Choroid plexus epithelial cell (primary cell): ENCODE measurements at places on chromosomes 7 and 10.

DNA sequence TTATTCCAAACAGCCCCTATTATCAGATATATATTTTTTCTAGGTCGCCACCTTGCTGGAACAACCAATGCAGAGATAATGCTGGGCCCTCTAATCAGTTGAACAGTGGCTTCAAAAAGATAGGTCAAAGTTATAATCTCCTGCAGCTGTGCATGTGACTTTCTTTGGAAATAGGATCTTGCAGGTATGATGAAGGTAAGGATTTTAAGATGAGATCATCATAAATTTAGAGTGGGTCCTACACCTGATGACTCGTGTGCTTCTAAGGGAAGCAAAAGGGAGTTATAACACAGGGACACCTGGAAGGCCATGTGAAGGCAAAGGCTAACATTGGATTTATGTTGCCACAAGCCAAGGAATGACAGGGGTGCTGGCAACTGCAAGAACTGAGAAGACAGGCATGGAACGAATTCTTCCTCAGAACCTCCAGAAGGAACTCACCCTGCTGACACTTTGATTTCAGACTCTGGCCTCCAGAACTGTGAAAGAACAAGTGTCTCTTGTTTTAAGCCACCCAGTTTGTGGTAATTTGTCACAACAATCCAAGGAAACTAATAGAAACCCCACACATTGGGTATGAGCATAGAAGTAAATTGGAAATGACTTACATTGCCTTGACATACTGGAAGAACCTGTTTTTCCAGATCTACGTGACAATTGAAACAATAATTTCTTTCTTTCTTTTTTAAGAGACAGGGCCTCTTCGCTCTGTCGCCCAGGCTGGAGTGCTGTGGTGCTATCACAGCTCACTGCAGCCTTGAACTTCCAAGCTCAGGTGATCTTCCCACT is 34.4 kb downstream of the CCDC71L start:
- DNase-seq: no peak

DNA sequence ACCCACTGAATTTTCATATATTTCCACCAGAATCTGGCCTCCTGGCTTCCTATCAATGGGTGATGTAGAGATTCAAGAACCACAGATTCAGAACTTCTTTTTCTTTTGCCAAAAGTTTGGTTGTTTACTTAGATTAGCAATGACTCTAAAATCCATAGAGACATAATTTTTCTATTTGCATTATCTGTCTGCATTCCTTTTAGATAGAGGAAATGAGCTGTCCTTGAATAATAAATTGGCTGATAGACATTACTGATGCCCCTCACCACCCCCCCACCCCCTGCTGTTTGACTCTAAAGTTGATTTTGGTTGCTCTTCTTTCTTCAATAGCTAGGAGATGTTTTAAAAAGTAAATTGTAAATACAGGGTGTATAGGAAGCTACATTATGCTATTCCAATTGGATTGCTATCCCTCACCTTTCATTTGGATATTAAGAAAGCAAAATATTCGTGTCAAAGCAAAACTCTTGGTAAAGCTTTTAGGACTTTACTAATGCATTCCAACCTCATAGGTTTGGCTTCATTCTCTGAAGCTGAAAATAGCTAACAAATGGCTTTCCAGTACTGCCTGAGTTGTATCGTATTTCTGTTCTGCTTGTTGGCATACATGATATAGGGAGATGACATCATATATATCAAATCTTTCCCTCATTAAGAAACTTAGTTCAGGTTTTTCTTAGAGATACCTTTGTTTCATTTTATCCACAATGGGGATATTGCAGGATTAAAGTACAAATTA is 606.0 kb downstream of the ARL4A start:
- peak; percentile 20 for DNase-seq

DNA sequence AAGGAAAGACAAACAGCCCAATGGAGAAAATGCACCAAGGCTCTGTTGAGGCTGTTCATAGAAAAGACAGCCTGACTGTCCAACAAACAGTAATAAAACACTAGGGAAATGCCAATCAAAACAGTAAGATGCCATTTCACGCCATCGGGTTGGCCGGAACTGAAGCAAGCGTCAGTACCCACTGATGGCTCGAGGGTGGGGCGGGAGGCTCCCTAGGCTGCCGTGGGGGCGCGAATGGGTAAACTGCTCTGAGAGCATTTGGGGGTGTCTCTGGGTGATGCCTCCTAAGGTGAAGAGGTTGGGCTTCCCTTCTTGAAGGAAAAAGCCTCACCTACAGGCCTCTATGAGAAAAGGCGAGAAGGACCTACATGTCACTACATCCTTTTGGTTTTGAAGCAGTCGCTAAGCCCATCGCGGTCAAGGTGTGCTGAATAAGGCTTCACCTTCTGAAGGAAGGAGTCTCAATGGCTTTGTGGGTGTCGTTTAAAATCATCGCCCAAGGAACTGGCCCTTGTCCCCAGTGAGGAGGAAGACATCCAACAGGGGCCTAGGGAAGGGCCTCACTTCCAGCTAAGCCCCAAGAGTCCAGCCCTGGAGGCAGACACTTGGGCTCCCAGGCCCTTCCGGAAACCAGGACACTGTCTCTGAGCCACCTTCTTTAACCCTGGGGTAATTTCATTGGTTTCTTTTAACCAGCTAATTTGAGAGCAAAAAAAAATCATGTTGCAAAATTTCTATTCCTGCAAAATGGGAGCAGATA is 98.5 kb upstream of the PPP2R2D start:
- no peak for DNase-seq

GRCh38 chr10:48242171-48242904 is 32.2 kb downstream of the FRMPD2 start:
- no peak for DNase-seq

DNA sequence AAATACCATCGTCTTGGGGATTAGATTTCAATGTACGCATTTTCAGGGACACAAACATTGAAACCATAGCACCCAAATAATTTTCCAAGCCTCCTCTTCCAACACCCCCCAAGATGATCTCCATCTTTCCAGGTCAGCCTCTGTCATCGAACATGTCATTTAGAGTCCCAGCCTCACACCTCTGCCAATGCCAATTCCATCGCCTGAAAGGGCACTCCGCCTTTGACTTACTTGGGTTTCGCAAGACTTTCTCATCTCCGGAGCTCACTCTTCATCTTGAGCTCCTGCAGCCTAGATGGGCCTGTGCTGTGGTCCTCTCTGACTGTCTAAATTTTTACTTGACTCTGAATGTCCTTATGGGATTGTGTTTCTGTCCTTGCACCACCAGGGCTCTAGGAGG is 10.4 kb upstream of the FAM241B start:
- DNase-seq: no peak

GRCh38 chr7:111878785-111879184 is 316.5 kb upstream of the IMMP2L start:
- no peak for DNase-seq

- no peak for DNase-seq
Observed at GRCh38 chr10:6990891-6991290, 410.8 kb upstream of the PRKCQ start.

DNA sequence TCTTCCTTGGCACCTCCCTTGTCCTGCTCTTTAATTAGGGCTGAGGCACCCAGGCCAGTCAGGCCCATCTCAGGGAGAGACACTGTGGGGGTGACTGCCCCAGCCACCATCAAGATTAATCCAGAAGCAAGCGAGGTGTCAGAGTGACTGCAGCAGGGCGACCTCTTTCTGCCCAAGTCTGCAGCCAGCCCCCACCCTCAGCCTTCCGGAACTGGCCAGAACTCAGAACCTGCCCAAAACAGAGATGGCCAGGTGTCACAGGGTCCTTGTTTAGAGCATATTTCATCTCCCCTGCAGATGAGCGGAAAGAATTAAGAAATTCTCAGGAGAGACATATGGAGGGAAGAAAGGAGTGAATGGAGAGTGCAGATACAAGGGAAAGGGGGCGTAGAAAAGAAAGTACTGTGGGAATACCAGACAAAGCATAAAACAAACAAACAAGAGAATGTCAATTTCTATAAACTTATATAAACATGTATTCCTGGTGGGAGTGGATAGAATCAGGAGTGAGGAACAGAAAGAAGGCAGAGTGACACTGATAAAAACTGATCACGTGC is 188.8 kb upstream of the NRP1 start:
- DNase-seq: no peak

DNA sequence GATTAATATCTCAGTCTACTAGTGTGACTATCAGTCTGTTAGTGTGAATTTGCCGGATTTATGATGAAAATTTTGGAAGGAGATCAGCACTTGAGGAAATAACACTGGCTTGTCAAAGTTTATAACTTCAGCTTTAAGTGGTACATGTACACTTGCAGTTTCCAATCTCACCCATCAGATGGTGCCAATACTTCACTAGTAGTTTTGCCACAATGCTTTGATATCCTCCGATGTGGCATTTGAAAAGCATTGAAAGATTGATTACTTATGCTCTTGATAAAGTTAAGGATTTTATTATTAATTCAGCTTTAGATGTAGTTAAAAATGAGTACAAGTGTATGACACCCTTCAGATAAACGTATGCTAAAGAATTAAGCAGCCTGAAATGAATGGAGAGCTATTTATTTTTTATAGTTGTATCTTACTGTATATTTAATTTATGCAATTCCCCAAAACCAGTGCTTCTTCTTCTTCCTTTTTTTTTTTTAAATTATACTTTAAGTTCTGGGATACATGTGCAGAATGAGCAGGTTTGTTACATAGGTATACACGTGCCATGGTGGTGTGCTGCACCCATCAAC is 98.2 kb downstream of the ANLN start:
- DNase-seq: peak; percentile 85

DNA sequence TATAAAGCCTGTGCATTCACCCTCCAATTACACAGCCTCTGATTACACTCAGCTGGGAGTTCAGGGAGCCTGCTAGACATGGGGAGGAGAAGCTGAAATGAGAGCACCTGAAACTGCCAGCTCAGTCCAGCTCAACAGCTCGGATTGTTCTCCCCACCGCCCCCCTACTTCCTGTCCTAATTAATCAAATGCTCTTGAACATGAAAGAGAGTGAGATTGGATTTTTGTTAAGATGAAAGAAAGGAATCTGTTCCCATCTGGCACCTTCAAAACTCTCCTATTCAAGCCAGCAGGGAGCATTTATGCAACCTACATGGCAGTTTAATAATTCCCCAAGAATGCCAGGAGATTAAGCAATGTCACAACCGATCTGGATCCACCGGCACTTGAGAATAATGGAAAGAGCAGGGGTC is 98.0 kb downstream of the NPSR1 start:
- peak; percentile 2 for DNase-seq

DNA sequence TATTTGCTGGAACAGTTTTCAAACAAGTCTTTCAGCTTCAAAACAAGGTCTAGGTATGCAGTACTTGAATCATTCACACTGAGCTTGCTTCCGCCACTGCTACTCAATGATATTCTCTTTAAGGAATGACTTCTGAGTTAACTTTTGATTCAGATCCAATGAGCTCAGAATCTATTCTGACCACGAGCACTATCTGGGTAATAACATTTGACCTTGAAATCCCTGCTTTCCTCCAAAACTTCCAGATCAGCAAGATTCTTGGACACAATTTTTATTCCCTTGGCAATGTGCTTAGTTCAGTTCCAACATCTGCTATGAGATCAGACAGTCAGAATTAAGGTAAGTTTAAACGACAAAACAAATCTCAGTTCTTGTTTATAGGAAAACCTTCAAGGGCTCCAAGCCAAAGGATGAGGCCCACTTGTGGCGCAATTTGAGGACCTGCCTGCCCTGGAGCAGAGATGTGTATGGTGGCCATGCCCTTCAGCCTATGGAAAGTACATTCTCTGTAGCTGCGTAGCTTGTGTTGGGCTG is 87.2 kb downstream of the RNF216 start:
- DNase-seq: peak; percentile 94

DNA sequence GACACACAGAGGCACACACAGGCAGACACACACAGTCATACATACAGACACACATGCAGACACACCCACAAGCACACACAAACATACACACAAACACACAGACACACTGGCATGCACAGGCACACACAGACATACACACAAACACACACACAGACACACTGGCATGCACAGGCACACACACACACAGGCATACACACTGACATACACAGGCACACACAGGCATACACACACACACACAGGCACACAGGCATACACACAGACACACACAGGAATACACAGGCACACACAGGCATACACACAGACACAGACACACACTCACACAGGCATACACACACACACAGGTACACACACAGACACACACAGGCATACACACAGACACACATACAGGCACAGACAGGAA is 340.7 kb upstream of the VSTM2A start:
- no peak for DNase-seq

DNA sequence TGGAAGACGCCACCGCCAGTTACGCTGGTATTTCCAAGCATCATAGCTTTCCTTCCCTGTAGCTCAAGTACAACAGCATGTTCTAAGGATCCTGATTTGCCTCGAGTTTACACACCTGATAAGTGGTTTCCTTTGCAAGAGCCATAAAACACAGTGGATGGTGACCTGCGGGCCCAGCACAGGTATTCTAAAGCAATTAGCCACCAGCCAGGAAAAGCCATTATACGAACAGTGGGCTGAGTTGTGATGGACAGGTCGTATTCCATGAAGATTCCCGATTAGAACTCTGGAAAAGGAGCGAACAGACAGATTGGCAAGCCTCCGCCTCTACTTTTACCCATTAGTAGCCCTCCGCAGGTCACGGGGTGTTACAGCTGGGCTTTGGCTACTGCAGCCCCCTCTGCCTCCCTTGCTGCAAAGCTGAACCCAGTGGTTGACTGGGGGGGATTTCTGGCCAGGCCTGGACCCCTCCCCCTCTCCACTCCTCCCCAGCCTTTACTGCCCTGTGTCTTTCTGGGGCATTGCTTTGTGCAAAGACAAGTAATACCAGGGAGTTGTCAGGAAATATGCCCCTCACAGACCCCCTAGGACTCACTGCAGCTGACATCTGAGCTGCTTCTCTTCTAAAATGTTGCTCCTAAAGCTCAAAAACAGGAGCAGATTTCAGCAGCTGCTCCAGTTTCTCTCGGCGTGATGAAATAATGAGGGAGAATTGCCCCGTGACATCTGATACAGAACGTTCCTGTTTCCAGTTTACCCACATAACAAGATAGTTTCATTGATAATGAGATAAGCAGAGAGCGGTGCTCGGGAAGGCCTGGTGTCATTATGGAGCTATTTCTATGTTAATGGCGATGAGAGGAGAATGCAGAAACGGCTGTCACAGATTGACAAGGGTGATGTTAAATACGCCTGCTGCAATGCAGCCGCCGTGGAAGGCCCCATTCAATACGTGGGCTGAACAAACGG is 214.4 kb downstream of the CCSER2 start:
- no peak for DNase-seq

- DNase-seq: no peak
Observed at GRCh38 chr10:72158176-72158575, 57.6 kb upstream of the ANAPC16 start.

- DNase-seq: no peak
Observed at GRCh38 chr7:125255810-125256209, 326.2 kb upstream of the POT1 start.

- no peak for DNase-seq
Observed at GRCh38 chr10:88170628-88171027, 307.2 kb downstream of the PTEN start.

GRCh38 chr7:158495786-158496185 is 91.8 kb downstream of the PTPRN2 start:
- peak; percentile 10 for DNase-seq
